ENCODE measurements at places on chromosomes 7 and 10.

DNA sequence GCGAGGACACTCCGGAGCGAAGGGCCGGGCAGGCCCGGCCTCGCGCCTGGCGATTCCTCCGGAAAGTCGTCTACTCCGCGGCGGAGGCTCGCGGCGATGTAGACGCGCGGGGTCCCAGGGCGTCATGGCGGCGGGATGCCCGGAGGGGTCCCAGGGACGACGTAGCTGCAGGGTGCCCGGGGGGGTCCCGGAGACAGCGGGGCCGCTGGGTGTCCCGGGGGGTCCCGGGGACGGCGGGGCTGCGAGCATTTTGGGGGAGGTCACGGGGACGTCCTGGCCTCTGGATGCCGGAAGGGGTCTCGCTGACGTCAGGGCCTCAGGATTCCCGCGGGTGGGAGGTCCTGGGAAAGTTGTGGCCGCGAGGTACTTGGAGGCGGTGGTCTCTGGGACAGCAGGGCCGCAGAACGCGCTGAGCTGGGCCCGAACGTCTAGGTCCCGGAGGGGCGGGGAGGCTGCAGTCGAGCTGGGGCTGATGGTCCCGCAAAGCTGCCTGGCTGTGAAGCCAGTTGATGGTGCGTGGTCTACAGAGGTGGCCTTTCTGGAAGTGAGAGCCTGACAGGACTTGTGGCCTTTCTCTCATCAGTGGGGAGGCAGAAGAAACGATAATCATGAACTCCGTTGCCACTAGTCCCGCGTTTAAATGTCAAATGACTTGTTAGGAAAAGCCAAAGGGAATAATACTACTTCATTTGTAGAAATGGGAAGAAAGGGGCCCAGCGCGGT, 637 bp downstream of the HSPA14 start:
- no peak for DNase-seq

DNA sequence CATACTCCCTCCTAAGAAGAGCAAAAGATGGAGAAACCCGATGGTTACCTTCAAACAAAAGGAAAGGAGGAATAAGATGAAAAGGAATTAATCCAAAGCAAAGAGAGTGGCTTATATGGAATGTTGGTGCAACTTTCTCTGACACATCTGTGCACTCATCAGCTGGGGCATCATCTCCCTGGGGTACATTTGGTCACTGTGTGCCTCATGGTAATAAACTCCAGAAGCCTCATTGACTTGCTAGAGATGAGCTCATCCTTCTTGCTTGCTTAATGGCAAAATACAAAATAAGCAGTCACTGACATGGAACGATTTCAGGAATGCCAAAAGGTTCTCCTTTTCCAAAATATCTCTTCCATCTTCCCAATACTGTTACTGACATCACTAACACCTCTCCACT, 22.5 kb downstream of the CAV1 start:
- no peak for DNase-seq

DNA sequence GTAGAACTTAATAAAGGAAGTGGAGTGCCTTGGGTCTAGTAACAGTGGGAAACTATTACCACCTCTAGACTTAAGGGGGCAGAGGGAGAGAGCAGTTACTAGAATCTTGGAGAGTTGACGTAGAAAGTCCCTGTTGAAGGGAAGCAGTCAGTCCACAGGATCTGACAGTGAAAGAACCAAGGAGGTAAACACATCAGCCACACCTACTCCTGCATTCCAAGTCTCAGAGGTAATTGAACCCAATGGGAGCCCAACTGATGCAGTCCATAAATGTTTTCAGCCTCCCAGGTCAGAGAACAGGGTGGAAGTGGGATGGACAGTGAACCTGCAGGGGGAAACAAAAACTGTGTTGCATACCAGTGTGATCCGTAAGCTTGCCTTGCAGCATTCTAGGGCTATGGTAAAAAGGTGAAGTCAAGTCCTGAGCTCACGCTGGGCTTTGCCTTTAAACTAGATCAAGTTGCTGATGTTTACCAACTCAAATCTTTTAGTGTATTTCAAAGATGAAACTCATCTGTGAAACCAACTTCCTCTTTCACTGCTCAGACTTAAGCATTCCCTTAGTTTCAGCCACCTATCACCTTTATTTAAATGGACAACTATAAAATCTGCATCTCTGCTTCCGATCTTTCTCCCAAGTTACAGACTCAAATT, 57.2 kb downstream of the SLC16A12 start:
- DNase-seq, result no peak

DNA sequence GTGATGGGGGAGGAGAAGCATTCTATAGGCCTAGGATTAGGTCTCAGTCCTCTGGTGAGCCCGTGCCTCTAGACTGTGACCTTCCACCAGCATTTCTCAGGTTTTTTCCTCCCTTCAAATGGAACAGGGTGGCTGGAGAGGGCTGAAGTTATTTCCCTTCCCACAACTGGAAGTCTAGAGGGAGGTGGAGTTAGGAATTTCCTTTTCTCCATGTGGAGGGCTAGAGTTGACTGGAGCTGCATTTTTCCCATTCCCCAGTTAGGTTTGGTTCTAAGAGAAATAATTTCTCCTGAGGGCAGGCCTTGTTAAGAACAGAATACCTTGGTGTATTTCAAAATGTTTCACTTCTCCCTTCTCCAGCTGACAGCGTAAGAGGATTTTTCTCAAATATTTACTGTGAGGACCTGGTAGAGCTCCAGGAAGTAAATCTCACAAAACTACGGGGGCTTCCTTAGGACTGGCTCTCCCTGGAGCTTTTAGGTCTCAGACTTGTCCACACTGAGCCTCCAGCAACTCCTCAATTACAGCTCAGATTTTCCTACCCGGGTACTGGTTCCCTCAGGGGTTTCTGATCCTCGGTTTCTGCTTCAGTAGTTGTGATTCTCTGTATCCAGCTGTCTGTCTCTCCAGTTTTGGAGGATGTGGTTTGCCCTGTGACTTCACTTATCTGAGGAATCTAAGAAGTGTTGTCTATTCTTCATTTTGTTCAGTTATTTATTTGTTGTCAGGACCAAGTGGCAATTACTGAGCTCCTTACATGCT, 6.0 kb upstream of the REEP3 start:
- DNase-seq, result no peak

- no peak for DNase-seq
Measured at GRCh38 chr10:111984057-111984456, 199.5 kb downstream of the GPAM start.

GRCh38 chr10:43249962-43250614, 16.8 kb downstream of the RASGEF1A start:
- no peak for DNase-seq
